T-helper 2 cell (primary cell): ENCODE measurements at places on chromosomes 6 and 20.

- DNase-seq = no peak
Observed at GRCh38 chr6:39207416-39208222, 21.7 kb downstream of the KCNK5 start.

GRCh38 chr6:98946879-98947410, 801 bp downstream of the FBXL4 start:
- peak; percentile 9 for DNase-seq

DNA sequence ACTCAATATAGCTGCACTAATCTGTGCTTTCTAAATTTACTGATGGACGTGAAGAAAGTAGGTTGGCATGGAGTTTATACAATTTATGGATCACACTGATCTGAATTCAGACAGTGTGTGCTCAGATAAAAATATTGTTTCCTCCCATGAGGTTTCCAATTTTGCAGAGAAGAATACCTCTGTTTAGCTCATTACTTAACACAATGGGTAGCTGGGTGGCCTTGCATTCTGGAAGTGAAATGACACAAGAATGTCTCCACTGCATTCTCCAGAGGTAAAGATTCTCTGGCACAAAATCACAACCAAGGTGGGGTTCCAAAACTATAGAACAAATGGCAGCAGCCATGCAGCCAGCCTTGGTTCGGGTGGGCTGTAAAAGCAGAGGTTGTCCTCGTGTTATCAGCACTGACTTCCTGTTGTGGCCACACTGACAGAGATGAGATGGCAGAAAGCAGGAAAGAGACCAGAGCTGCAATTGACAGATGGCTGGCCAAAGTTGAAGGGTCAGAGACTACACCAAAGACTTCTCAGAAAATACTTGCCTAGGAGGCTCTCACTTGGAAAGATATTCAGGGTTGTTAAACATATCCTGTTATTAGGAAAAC, 50.2 kb downstream of the HDAC2 start:
- DNase-seq = no peak

DNA sequence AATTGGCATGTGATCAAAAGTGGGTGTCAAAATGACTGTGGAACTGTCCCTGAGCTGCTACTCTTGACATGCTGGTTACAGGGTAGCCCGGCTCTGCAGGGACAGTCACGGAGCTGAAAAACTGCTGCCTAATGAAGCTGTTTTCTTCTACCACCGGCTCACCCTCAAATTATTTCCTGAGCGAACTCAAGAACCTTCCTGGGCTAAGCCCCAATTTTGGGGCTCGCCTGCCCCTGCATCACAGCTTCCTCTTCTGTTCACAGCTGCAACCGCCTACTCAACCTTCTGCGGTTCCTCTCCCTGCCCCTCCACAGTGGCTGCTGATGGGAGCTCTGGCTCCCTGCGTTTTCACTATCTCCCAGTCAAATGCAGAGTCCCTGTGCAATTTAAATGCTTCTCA, 110.8 kb upstream of the MLN start:
- no peak for DNase-seq

DNA sequence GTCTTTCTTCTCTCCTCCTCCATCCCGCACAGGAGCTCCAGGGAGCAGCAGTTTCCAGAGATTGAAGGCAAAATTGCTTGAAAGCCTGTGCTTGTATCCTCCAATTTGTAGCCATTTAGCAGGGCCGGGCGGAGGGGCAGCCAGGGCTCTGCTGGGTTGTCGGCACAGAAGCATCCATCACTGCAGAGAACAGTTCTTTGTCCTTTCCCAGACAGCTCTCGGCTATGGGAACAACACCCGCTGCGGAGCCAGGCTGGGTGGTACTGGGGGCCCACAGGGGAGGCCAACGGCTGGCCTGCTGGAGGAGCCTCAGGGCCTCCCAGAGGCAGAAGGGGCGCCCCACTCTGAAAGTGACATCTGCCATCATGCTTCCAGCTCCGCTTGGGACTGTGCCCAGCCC, 7.8 kb downstream of the HRH3 start:
- no peak for DNase-seq

DNA sequence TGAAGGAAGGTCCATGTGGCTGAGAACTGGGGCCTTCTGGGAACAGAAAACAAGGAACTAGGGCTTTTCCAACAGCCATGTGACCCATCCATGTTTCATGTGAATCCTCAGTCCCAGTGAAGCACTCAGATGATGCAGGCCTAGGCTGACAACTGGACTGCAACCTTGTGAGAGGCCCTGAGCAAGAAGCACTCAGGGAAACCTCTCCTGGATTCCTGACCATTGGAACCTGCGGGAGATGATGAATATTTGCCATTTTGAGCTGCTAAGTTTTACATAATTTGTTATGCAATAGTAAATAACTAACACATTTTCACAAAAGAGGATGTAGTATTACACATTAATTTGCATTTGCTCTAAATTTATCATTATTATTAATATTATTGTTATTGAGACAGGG, 38.4 kb upstream of the HLA-G start:
- DNase-seq = no peak

DNA sequence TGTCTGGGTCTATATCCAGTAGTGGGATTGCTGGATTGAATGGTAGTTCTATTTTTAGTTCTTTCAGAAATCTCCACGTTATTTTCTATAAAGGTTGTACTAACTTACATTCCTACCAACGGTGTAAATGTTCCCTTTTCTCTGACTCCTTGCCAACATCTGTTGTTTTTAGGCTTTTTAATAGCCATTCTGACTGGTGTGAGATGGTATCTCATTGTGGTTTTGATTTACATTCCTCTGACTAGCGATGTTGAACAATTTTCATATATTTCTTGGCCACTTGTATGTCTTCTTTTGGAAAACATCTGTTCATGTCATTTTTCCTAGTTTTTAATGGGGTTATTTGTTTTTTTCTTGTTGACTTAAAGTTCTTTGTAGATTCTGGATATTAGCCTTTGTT, 99.3 kb downstream of the BMP2 start:
- DNase-seq = no peak

DNA sequence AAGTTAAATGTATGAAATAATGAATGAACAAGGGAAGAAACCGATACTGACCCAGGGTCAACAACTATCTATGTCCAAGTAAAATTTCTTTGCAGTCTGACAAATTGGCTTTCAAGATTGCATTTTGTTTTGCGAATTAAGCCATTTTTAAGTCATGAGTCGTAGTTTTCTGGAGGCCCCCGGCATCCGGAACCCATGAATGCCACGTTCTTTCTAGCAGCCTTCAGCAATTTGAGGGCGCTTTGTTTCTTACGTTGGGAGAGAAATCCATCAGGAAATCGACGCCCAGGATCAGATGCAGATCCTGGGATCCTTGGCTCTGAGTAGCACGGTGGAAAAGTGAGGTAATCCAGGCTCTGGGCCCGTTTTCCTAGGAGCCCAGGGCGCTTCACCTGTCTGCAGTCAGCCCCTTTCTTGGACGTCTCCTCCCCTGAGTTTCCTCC, 309 bp upstream of the ABRACL start:
- no peak for DNase-seq

- DNase-seq = no peak
Observed at GRCh38 chr20:22821081-22821727, 213.9 kb upstream of the SSTR4 start.

GRCh38 chr6:17258749-17259148, 22.4 kb upstream of the RBM24 start:
- DNase-seq = no peak

- DNase-seq = no peak
Observed at GRCh38 chr6:108694816-108695215, 134.1 kb downstream of the FOXO3 start.

DNA sequence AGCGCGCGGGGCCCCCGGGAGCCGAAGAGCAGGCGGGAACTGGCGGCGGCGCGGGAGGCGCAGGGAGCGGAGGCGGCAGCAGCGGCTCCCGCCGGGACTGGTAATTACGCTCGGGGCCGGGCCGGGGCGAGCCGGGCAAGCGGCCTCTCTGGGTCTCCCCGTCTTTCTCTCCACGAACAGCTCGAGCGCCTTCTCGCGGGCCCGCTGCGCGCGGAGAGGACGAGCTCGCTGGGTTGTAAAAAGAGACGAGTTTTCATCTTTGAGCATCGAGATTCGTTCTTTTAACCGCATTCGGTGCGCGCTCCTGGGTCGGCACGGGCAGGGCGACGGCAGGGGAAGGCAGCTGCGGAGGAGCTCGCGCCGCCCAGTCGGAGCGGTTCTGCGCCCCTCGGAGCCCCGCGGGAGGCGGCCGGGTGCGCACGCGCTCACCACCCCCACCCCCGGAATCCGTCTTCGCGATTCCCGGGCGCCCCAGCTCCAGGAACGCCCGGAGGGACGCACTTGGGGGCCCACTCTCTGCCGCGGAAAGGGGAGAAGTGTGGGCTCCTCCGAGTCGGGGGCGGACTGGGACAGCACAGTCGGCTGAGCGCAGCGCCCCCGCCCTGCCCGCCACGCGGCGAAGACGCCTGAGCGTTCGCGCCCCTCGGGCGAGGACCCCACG, 38.0 kb downstream of the YTHDF1 start:
- DNase-seq = no peak

GRCh38 chr20:41453010-41453950, 86.7 kb upstream of the EMILIN3 start:
- DNase-seq = no peak

GRCh38 chr6:123810214-123810613, 6.5 kb downstream of the NKAIN2 start:
- no peak for DNase-seq

- no peak for DNase-seq
Observed at GRCh38 chr6:138105446-138105845, 1.8 kb downstream of the PERP start.

DNA sequence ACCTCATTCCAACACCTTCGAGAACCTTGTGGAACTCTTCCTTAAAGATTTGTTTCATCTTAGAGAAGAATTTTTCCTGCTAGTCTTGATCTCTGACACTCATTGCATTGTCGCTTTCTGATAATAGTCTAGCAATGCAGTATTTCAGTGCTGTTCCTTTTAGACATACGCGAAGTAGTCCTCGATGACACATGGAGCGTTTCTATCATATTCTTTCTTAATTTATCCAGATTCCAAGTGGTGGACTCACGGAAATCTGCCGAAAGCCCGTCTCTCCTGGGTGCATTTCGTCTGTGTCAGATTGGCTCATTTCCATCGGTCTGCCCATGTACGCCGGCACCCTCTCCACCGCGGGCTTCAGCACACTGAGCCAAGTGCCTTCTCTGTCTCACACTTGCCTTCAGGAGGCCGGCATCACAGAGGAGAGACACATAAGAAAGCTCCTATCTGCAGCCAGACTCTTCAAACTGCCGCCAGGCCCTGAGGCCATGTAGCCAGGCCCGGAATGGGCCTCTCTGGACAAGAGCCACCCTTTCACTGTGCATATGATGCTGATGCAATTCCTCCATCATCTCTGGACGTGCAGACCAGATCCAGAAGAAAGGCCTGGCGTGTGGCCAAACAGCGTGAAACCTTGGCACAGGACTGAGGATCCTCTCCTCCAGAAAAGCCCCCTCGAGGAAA, 198.6 kb upstream of the UST start:
- DNase-seq = no peak

- DNase-seq = no peak
Observed at GRCh38 chr20:56391596-56392131, 351 bp downstream of the AURKA start.

- no peak for DNase-seq
Observed at GRCh38 chr6:33128318-33128717, 52.5 kb downstream of the HLA-DPB1 start.

DNA sequence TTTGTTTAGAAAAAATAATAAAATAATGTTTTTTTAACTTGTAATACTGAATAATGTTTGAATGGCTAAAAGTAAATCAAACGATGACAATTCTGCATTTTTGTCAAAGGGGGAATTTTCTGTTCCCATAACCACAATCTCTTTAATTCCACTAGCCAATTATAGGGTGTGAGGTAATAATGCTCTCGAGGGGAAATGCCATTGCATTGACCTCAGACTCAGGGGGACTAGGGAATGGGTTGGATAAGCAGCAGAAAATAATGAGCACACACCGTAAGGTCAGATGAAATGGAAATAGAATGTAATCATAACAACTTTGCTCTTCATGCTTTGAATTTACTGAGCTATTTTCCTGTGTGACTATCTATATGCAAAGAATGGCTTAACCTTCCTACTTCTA, 584.7 kb downstream of the RFPL4B start:
- no peak for DNase-seq

- DNase-seq = no peak
Observed at GRCh38 chr6:133955582-133956415, 2.8 kb downstream of the TBPL1 start.

DNA sequence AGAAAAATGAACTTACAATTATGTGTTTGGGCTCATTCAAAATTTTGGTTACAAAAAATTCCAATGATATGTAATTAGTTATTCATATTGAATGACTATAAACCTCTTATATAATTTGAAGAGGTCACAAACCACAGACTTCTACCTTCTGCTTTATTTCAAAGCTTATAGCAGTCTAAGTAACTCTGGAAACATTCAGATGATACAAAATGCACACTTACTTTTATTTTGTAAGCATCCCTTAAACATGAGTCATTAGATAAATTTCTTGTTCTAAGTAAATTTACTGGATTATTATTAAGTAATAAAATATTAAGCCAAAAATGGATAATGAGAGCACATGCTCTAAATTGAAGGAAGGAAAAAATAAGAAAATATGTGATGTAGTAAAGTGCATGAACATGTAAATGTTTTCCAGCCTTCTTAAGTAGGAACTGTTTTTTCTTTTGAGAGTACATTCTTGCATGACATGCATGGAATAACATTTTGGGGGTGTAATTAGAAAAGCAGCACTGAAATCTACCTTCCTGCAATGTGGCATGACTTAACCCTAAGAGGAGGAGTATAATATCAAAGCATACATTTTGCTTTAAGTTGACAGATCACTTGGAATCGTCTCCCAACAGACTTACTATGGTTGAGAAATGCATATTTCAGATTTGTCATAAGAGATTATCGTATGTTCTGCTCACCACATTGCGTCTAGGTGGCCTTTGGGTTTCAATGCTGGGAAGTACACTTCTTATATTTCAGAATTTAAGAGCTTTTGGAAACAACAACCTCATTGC, 372.7 kb upstream of the HSF2 start:
- no peak for DNase-seq

DNA sequence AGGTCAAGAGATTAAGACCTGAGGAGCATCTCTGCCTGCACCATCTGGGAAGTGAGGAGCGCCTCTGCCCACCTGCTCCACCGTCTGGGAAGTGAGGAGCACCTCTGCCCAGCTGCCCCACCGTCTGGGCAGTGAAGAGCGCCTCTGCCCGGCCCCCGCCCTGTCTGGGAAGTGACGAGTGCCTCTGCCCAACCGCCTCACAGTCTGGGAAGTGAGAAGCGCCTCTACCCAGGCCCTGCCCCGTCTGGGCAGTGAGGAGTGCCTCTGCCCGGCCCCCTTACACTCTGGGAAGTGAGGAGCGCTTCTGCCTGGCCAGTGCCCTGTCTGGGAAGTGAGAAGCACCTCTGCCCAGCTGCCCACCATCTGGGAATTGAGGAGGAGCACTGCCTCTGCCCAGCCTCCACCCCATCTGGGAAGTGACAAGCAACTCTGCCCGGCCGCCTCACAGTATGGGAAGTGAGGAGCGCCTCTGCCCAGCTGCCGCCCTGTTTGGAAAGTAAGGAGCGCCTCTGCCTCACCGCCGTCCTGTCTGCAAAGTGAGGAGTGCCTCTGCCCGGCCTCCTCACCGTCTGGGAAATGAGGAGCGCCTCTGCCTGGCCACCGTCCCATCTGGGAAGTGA, 270.4 kb upstream of the NRSN1 start:
- DNase-seq = no peak

- DNase-seq = no peak
Observed at GRCh38 chr20:48826883-48827771, 672 bp downstream of the PREX1 start.
